Thyroid gland (tissue), 4 donors: ENCODE measurements at places on chromosomes 2 and 18.

DNA sequence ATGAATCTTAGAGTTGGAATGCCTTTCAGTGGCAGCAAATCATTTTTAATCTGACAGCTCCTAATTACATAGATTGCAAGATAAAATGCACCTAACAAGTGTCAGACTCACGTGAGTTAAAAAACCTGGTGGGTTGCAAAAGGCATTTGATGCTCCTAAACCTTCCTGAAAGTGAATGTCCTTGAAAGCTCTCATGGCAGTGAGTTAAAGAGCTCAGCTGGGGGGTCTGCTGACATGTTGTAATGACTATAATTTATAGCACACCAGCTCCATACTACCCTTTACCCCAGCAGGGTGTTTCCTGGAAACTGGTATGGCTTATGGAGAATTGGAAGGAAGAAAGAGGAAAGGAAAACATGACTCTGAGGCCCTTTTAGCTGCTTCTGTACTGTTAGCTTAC, 91.9 kb upstream of the CAVIN2 start:
- no peak for DNase-seq

DNA sequence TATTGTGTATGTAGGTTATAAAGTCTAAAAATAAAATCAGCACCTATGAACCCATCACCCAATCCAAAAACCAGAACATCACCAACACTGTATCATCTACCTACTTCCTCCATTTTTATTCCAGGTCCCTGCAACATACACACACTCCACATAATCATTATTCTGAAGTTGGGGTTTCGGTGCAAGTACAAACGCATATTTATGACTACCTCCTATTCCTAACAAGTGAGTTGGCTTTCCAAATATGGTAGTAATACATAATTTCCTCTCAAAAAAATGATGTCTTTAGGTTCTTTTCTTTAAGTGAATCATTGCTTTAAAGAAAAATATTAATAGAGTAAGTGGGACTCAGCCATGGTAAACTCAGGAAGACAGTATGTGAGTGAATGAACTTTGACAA, 3.3 kb downstream of the ACVR1 start:
- no peak for DNase-seq

DNA sequence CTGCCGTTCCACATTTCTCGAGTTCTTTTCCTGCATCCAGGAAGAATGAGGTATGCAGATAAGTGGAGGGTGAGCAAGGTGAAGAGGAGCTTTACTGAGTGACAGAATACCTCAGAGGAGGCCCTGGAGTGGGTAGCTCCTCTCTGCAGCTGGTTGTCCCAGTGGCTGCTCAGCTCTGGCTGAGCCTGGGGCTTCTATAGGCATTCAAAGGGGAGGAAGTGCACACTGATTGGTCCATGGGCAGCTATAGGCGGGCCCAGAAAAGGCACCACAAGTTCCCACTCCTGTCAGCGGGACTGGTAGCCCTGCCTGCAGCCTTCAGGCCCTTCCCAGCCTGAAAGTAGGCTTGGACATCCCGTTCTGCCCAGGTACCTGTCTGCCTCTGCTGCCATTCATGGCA, 94.7 kb downstream of the DOK6 start:
- no peak for DNase-seq

DNA sequence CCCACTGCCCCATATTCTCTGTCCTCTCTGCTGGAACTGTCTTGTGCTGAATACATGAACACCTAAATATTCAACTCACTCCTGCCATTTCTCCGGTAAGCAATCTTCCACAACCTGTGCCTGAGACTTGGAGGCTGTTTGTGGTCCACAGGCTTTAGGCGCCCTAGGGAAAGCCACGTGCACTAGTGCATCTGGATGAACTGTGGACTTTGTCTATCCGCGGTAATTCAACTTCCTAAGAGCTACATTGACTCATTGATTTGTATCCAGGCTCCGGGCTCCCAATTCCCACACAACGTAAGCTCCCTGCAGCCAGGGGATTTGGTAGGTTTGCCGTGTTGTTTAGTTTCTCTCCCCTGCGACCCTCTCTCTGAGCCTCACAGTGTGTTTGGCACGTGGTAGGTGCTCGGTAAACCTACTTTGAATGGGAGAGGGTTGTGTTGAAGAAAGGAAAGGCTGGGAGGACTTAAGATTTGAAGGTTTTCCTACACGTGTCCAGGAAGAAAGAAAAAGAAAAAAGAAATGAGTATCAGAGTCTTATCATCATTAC, 718.2 kb downstream of the DPP10 start:
- no peak for DNase-seq

GRCh38 chr2:150168595-150169236, 318.8 kb downstream of the RND3 start:
- no peak for DNase-seq

- no peak for DNase-seq
These were observed 175.2 kb upstream of the CCDC150 start for GRCh38 chr2:196464311-196464710.

DNA sequence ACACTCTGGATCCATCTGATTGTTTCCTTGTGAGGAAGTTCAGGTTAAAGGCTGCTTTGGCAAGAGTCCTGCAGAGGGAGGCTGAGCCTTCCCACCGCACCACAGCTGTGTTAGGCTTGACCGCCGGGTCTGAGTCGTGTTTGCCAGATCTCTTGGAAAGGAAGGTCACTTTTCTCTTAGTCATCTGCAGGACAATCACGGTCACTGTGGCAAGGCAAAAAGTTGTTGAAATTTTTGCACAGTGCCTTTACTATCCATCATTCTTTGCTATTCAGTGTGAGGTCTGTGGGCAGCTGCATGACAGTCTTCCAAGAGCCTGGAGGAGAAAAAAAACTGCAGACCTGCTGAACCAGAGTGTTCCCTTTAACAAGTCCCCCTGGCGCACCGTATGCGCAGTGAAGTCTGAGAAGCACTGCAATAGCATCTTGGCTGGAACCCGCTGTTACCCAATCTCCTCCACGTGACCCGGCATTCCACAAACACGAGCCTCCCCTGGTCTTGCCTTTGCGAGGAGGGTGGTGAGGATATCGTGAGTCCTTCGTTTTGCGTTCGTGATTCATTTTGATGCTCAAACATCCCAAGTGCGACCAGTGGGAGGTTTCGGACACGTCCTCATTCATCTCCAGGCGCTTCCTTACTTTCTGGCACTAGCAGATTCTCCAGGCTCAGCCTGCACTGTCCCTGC, 23.0 kb downstream of the BIN1 start:
- peak; percentile 97 for DNase-seq
